Psoas muscle (tissue), 8 donors: ENCODE measurements at places on chromosomes 1 and 21. TPM values are rescaled to one million over a fixed set of nuclear protein-coding genes. Genes with fewer than 3 reads are reported as not detected.

GRCh38 chr1:214548988-214549387, 2.4 kb downstream of the PTPN14 start:
- DNase-seq, result peak; percentile 51

DNA sequence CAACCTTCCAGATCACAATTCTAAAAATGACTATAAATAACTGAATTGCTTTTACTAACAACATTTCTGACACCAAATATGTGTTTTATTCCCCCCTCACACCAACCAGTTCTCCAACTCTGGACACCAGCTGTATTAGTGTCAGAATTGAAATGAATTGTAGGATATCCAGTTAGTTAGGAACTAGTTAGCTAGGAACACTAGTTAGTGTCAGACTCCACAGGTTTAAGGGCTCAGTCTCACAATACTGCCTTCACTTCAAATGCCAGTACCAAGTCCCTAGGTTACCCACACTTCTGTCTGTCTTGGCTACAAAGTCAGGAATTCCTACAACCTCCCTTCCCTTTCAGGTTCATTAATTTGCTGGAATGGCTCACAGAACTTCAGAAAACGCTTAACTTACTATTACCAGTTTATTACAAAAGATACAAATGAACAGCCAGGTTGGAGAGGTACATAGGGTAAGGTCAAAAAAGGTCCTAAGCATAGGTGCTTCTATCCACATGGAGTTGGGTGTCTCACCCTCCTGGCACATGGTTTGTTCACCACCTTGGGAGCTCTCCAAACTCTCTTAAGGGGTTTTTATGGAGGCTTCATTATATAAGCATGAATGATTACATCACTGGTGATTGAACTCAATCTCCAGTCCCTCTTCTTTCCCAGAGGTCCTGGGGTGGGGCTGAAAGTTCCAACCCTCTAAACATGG, 4.2 kb downstream of the STXBP3 start:
- no peak for DNase-seq

Gene KCNE2
- 0.13 TPM for polyA plus RNA-seq

DNA sequence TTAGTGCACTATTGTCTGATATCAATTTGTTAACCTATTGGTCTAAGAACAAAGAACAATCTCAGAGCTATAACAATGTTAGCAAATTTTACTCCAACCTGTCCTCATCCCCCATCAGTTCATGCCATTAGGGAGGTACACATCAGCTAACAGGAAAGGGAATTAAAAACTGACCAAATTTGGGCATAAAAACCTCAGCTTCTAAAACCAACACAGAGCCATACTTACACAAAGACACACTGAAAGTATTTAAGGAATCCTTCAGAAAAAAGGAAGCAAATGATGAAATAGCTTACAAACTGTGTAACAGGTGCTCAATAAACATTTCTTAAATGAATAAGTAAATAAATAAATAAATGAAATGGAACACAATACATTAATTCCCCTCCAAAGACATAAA, 89.2 kb downstream of the TTLL7 start:
- no peak for DNase-seq

Gene THEMIS2
- polyA plus RNA-seq, result 1.7 TPM
